ENCODE measurements at places on chromosomes 1 and 21.
A peak's percentile ranks its signal among the peaks of the same experiment; 100 is the strongest.

- no peak for DNase-seq
These were observed 19.4 kb upstream of the UBE2U start for GRCh38 chr1:64184003-64184440.

GRCh38 chr1:16068356-16069270 lies 4.8 kb downstream of the FAM131C start:
- no peak for DNase-seq

- peak; percentile 35 for DNase-seq
These were observed 17.7 kb downstream of the CLDN17 start for GRCh38 chr21:30148906-30149305.

DNA sequence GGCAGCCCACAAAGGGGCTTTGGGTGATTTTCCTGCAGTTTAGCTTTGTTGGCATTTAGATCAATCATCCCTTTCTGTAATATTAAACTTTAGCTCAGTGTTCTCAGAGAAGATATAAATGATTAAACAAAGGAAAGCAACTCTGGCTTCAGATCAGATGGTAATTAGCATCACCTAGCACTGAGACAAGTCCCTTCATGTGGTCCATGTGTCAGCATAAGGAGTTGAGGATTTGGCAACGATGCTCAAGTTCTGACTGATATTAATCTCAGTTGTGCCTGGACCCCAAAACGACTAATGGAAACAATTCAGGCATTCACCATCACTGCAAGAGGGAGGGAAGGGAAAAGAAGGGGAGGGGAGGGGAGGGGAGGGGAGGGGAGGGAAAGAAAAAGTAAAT lies 60.4 kb downstream of the SEC16B start:
- no peak for DNase-seq

DNA sequence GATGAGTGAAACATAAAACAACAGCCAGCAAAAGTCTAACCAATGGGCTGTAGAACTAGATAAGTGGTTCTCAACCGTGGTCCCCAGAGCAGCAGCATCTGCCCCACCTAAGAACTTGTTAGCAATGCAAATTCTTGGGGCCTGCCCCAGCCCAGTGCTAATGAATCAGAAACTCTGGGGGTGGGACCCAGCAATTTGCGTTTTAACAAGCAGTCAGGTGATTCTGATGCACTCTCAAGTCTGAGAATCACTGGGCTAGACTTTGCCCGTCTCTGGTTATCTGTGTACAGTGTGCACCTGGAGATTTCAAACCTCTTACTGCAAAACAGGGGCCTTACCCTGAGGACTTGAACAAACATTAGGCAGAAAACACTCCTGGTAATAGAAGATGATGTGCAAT lies 66.5 kb downstream of the PLXNA2 start:
- DNase-seq = no peak

GRCh38 chr1:185062710-185063370 lies 17.5 kb downstream of the RNF2 start:
- no peak for DNase-seq

All from fibroblast of skin of scalp (primary cell).